ENCODE measurements at places on chromosomes 5 and 9. TPM values are rescaled to one million over a fixed set of nuclear protein-coding genes. Genes with fewer than 3 reads are reported as not detected.

DNA sequence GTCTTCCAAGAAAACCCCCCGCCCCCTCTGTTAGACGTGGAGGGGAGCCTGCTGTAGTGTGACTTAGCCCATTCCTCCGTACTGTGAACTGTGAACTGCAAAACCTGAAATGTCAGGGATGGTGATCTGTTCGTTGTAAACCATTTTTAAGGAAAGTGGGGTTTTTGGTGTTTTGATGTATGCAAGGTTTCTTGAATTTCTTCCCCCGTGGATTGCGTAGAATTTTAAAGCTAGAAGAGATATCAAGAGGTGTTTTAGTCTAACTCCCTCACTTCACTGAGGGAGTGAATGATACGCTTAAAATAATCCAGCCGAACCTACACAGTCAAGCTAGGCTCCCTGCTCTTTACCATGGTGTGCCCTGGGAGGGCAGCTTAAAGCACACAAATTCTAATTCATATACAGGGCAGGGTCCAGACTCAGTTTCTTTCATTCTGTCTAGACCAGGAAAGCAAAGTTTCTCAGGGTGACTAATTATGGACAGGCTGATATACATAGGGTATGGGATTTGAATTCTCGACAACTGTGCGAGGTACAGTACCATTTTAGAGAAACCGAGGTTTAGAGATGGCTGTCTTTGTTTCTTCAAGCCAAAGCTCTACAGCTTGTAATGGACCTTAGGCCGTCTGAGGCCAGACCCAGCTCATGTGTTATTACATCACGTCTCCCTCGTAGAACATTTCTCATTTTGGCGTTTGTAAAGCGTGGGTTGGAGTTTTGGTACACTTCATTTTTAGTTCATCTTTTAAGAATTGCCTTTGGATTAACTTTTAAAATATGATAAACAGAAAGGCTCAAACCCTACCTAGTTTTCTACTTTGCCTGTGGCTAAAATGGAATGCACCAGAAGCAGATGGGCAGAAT lies 2.7 kb downstream of the PTGER4 start:
- no peak for DNase-seq

GRCh38 chr5:143094087-143094521 lies 309.4 kb downstream of the NR3C1 start:
- DNase-seq = no peak

DNA sequence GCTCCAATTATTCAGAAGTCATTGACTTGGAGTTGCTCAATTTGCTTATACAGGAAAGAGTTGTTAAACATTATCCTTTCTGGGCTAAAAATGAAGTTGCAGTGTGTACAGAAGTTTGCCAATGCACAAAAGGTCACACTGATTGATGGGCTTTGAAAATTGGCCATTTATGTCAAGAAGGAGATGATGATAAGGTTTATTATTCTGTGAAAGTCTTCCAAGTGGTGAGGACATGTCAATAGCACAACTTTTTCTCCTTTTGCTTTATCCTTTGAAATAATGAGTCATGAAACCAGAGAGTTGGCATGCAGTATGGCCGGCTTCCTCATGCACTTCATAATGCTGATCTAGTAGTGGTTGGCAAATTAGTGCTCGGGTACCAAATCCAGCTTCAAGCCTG lies 848.5 kb upstream of the WWC1 start:
- no peak for DNase-seq

DNA sequence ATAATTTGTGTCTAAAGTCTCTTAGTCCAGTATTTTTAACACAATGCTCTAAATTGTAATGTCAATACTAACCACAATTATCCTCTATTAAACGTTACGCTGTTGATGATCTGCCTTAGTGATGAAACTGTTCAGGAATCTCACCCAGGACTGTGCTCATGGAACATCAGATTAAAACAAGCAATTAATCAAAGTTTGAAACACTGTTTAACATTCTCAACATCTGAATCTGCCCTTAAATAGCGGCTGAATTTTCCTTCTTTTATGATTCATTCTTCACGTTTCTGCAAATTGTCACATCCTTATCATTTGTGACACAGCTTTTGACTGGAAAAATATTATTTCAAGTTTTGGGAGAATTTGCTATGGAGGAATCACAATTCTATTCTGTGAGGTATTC lies 113.8 kb downstream of the MARCHF11 start:
- DNase-seq = no peak

DNA sequence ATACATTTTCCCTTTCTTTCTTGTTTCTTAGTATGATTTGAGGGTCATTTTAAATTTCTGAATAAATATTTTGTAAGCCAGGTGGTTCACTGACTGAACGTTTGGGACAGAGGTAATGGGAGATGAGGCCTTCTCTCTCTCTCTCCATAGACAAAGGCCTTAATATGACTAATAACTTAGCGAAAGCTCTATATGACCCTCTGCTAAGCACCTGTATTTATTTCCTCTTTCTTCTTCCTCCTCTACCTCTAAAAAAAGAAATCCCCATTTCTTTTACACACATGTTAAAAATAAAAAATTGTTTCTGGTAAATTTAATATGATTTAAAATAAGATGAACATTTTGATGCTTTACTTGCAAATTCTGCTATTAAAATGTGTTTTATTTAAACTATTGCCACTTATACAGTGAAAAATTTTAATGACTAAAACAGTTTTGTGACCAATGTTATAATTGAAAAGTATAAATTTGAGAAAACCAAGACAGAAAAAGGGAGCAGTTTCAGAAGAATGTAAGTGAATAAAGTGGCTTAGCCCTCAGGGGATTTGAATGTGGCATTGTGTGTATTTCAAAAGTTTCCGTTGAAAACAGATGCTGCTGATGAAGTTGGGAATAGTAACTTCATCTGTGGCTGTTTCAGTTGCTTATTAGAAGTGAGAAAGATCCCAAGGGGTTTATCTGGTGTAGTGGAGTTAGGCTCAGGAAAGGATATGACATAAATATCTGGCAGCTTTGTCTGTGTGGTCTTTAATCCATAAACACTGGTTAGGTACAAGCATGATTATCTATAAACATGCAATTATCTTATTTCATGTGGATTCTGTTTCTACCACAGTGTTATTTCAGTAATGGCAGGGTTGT lies 128.6 kb upstream of the GRHPR start:
- no peak for DNase-seq

- DNase-seq = no peak
Observed at GRCh38 chr5:110768138-110768860, 29.5 kb downstream of the SLC25A46 start.

GRCh38 chr5:97728920-97729319 lies 545.9 kb upstream of the RIOK2 start:
- DNase-seq = no peak

DNA sequence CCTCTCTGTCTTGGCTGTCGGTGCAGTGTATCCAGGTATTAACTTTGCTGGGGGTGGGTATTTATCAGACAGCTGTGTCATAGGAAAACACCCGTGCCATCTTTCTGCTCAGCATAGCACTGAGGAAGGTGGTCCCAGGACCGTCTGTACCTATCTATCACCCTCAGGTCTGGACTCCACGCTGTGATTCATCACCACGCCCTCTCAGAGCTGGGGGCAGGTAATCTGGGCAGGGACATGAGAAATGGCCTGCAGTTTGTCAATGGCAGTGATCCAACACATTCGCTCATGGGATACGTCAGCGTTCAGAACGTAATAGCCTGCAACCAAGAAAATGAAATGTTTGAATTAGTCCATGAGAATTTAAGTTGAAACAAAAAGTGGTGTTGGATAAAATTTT lies 151.6 kb upstream of the MAP1B start:
- DNase-seq = no peak

DNA sequence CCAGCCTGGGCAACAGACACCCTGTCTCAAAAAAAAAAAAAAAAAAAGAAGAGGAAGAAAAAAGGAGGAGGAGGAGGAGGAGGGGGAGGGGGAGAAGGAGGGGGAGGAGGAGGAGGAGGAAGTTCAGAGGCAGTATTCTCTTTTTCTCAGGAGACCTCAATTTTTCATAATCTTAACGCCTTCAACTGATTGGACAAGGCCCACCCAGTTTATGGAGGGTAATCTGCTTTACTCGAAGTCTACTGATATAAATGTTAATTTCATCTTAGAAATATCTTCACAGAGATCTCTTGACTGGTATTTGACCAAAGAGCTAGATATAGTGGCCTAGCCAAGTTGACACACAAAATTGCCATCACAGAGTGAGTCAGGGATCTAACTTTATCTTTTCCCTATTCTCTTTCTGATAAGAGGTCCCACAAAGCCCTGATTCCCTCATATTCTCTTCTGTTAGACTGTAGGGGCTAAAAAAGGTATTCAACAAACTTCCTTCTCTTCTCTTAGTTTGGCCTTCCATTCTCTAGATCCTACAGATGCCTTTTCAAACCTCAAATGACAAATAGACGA lies 115.5 kb upstream of the ABCA1 start:
- no peak for DNase-seq

DNA sequence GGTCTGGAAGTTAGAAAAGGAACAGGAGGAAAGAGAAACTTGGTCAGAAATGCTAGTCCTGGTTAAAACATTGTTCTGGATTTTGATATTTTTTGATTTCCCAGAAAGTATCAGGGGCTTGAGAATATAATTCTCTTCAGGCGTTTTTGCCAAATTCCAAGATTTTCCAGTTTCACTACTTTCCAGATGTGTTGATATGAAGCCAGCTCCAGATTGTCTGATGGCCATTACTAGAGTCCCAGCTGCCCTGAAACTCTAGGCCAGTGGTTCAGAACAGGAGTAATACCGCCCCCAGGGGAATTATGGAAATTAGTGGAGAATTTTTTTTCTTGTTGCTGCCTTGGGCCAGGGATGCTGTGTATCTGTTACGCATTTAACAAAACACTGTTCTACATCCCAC lies 88.6 kb downstream of the KCNN2 start:
- no peak for DNase-seq

- no peak for DNase-seq
Observed at GRCh38 chr9:70987986-70988385, 133.4 kb downstream of the TRPM3 start.

DNA sequence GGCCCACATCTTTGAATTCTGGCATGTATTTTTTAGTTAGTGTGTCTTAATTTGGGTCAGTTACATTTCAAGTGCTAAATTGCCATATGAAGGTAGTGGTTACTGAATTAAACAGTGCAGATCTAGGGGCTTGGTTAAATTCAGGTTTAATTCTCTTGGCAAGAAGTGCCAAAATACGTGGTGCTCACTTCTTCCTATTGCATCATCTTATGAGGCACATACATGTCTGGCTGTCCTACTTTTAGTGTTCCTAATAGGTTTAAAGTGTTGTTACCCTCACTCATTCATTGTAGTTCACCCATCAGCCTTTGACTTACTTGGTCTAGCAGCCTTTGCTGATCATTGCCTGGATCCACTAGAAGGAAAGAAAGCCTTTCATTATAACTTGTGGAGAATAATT lies 59.5 kb downstream of the RPS6 start:
- no peak for DNase-seq

- no peak for DNase-seq
Observed at GRCh38 chr9:83474631-83475030, 63.6 kb downstream of the FRMD3 start.

- no peak for DNase-seq
Observed at GRCh38 chr9:75591972-75592371, 298.5 kb upstream of the PCSK5 start.

- DNase-seq = no peak
Observed at GRCh38 chr9:20220286-20220685, 402.0 kb downstream of the MLLT3 start.

DNA sequence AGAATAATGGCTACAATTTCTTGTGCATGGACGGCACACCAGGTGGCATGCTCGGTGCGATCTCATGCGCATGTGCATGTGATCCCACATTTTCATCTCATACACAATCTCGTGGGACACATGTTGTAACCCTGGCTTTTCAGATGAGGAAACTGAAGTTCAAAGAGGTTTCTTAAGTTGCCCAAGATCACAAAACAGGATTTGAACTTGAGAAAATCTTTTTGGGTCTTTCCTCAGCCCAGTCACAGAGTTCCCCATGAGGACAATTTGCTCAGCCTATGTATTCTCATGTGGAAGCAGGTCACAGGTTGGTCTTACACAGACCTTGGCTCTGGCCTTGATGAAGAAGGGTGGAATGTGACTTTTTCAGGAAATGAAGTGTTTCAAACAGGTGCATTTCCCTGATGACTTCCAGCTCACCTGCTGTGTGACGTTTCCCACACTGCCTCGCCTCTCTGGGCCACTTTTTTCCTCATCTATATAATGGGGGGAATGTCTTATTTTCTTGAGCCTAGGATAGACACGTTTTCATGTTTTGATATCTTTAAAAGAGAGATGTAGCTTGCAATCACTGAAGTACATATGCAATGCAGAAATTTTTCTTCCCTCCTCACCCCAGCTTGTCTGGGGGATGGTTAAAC lies 7.1 kb upstream of the ORM1 start:
- DNase-seq = no peak

- no peak for DNase-seq
Observed at GRCh38 chr9:101479338-101480030, 43.9 kb upstream of the ALDOB start.

- peak; percentile 74 for DNase-seq
Observed at GRCh38 chr9:71795097-71795813, 26.9 kb upstream of the CEMIP2 start.

GRCh38 chr5:6733411-6734242 lies 20.4 kb downstream of the TENT4A start:
- DNase-seq = no peak

GRCh38 chr9:3018071-3018470 lies 174.2 kb upstream of the PUM3 start:
- DNase-seq = no peak

DNA sequence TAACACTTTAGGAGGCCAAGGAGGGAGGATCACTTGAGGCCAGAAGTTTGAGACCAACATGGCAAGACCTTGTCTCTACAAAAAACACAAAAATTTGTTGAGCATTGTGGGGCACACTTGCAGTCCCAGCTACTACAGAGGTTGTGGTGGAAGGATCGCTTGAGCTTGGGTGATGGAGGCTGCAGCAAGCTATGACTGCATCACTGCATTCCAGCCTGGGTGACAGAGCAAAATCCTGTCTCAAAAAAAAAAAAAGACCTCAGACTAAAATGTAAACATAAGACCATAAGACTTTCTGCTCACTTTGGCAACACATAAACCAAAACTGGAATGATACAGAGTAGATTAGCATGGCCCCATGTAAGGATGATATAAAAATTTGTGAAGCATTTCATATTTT lies 24.6 kb upstream of the NANS start:
- no peak for DNase-seq

DNA sequence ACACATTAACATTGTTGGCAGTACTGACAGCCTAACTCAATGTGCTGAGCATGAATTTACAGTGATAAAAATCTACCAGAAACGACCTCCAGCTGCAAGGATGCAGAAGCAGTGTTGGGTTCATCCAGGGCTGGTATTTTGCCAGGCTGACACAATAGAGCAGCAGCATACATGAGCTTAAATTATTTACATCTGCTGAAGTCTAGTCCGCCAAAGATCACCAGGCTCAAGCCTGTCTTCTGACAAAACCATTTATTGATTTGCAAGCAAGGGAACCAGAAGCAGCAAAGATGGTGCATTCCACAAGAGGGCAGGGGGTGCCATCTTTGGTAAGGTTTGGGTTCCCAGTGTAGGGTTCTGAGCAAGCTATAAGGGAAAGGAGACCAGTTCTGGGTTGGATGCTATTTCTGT lies 8.7 kb upstream of the C5orf34 start:
- DNase-seq = no peak

The SEMA6A gene
- total RNA-seq = not detected

The SERF1A gene
- 13.8 TPM for total RNA-seq

The FBXW5 gene
- 123 TPM for total RNA-seq

The KIF4B gene
- total RNA-seq = not detected

The CHSY3 gene
- not detected for total RNA-seq

The CATSPER3 gene
- total RNA-seq = 1.8 TPM

The MEF2C gene
- 0.39 TPM for total RNA-seq

The NTRK2 gene
- 0.11 TPM for total RNA-seq

The ZMYND19 gene
- 29.1 TPM for total RNA-seq

The LECT2 gene
- total RNA-seq = not detected

The ATOX1 gene
- total RNA-seq = 31.0 TPM
